NCI-H2029 (cell line): ENCODE measurements at places on chromosomes 7 and 10.

DNA sequence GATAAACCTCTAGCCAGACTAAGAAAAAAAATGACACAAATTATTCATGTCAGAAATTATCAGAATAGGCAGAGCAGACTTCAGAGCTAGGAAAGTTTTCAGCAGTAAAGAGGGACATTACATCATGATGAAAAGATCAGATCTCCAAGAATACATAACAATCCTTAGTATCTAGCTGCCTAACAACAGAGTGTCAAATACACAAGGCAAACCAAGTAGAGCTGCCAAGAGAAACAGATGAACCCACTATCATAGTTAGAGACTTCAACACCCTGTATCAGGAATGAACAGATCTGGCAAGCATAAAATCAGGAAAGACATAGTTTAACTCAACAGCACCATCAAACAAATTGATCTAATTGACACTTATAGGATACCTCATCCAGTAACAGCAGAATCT, 92.3 kb downstream of the NKX6-2 start:
- DNase-seq: no peak

- DNase-seq: no peak
Measured at GRCh38 chr10:101613646-101614045, 25.5 kb downstream of the DPCD start.

DNA sequence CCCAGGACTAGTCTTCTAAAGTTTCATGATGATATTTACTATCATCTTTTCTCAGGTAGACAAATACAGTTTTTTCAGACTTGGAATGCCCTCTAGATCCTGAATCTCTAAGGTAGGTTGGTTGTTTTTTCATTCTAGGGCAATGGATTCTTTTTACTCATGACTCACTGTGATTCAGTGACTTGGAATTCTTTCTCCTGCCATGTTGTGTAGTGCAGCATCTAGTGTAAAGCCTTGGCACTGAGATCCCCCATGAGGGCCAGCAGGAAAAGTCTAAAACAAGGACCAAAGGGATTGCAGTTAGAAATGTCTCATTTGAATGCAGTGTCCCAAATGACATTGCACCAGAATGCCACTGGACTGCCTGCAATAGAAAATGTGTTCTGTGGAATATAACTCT, 430.4 kb downstream of the NEBL start:
- no peak for DNase-seq

DNA sequence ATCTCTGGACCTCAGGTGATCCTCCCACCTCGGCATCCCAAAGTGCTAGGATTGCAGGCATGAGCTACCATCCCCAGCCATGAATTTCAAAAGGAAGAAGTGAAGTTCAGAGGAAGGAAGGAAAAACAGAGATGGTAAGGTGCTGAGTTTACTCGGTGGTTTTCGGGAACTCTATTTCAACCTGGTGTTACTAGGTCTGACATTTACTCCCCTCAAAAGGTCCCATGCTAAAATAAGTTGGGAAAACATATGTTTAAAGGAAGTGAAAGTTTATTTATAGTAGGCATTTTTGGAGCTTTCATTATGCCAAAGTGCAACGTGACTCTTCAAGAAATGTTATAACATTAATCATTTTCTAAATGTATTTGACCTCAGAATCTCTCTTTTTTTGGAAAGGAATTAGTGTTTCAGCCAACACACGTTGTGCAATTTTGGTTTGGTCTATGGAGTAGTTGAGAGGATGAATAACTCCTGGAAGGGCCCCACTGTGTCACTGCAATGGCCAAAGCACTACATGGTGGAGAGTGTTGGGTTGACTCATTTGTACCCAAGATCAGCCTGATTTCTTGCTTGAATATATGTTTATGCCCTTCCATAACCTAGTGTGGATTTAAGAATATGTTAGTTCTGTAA, 114.7 kb upstream of the FAM171A1 start:
- DNase-seq: no peak

GRCh38 chr10:6490614-6491013, 89.5 kb downstream of the PRKCQ start:
- DNase-seq: no peak

DNA sequence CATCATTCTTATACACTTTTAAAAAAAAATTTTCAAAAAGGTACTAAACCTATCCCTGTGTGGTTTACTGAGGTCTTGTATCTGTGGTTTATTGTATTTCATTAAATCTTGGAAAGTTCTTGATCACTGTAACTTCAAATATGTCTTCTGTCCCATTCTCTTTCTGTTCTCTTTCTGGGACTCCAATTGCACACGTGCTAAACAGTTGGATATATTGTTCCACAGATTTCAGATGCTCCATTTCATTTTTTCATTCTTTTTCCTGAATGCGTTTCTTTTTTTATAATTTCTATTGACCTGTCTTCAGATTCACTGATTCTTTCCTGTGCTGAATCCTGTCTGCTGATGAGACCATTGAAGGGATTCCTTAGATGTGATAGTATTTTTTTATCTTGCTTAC, 4.6 kb upstream of the KLF6 start:
- no peak for DNase-seq

GRCh38 chr10:33498391-33498891, 164.0 kb upstream of the NRP1 start:
- DNase-seq: no peak

- DNase-seq: no peak
Measured at GRCh38 chr10:12701696-12702095, 299.8 kb downstream of the CCDC3 start.

- DNase-seq: no peak
Measured at GRCh38 chr7:150959739-150960734, 18.1 kb downstream of the KCNH2 start.

GRCh38 chr10:133060022-133060421, 27.7 kb upstream of the ADGRA1 start:
- no peak for DNase-seq

GRCh38 chr10:110524179-110524858, 26.6 kb downstream of the DUSP5 start:
- DNase-seq: no peak

GRCh38 chr10:78599122-78599853, 469.5 kb upstream of the ZMIZ1 start:
- DNase-seq: no peak

GRCh38 chr7:72709909-72710308, 118.1 kb downstream of the TYW1B start:
- no peak for DNase-seq

DNA sequence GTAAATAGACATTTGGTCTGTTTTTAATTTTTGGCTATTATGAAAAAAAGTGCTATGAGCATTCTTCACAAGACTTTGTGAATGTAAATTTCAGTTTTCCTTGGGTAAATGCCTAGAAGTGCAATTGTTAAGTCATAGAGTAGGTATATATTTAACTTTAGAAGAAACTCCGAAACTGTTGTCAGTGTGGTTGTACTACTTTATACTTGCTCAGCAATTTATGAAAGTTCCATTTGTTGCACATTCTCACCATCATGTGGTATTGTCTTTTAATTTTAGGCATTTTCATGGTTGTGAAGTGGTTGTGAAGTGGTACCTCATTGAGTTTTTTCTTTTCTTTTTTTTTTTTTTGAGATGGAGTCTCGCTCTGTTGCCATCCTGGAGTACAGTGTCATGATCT, 60.0 kb downstream of the TYW1 start:
- DNase-seq: no peak

DNA sequence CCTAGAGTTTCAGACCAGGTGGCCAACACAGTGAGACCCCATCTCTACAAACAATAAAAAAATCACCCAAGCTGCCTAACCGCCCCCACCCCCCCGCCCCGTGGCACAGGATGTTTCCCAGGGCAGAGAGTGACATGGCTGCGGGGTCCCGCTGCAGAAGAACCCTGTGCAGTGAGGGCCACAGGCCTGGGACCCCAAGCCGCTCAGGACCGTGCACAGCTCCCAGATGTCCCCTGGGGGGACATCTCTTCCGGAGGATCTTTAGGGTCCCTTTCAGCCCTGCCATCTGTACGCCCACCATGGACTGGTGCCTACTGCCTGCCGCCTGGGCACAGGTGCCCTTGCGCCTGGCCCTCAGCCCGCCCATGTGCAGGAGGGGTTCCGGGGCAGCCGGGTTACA, 373.6 kb downstream of the DNAJB6 start:
- no peak for DNase-seq

GRCh38 chr7:158080899-158081445, 506.7 kb downstream of the PTPRN2 start:
- no peak for DNase-seq

GRCh38 chr10:46272863-46273415, 13.9 kb upstream of the ANTXRL start:
- DNase-seq: no peak

DNA sequence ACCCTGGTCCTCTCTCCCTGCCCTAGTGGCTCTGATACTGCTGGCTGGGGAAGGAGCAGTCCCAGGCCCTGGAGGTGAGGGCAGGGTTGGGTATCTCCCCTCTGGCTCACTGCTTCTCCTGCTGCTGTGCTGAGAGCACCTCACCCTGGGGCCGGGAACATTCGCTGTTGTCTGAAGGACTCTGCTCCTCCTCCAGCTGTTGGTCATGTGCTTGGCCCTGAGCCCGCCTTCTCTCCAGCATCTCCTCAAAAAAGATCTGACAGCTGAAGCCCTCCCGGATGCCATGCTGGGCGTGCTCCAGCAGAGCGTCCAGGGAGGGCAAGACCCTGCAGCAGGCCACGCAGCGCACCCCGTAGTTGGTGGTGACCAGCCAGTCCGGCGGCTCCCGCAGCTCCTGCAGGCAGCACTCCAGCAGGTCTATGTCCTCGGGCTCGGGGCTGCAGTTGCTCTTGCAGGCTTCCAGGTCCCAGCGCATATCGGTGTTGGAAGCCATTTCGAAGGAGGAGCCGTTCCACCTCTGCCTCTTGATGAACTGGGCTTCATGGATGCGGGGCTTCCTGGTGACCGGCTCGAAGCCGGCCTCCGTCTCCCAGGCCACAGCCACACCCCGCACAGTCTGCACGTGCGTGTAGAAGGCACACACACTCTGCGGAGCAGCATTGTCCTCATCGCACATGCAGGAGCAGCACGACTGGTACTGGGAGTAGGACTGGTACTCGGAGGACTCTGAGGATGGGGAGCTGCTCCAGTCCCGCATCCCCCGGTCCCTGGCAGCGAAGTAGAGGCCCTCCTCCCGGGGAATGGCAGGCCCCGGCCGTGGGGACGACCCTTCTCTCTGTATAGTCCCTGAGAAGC, 2.1 kb downstream of the FAM170B start:
- no peak for DNase-seq

GRCh38 chr7:115844857-115845256, 185.7 kb downstream of the TFEC start:
- DNase-seq: no peak

DNA sequence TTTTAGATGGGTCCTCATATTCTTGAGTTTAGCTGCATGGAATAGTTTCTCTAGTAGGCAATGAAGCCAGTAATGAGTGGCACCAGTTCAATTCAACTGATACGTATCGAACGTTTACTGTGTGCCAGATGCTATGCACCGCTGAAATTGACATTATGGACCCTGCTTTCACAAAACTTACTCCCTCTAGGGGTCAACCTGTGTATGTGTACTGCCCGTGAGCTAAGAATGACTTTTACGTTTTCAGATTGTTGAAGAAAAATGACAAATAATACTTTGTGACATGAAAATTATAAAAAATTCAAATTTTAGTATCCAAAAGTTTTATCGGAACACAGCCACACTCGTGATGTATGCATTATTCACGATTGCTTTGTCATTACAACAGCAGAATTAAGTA, 95.5 kb downstream of the ZMYND11 start:
- no peak for DNase-seq

DNA sequence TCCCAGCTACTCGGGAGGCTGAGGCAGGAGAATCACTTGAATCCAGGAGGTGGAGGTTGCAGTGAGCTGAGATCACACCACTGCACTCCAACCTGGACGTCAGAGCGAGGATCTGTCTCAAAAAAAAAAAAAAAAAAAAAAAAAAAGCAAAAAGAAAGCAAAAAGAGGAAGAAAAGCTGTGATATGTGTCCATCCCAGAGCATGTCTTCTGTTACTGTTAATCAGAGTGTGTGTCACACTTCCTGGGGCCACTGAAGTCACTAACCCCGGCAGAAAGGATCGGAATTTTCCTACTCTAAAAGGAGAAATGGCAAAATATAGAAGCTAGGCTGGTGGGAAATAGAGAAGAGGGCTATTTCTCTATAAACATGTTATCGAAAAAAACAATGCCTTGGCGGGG, 11.9 kb downstream of the PIK3AP1 start:
- DNase-seq: no peak

GRCh38 chr10:117652228-117653169, 110.0 kb downstream of the EMX2 start:
- DNase-seq: no peak

DNA sequence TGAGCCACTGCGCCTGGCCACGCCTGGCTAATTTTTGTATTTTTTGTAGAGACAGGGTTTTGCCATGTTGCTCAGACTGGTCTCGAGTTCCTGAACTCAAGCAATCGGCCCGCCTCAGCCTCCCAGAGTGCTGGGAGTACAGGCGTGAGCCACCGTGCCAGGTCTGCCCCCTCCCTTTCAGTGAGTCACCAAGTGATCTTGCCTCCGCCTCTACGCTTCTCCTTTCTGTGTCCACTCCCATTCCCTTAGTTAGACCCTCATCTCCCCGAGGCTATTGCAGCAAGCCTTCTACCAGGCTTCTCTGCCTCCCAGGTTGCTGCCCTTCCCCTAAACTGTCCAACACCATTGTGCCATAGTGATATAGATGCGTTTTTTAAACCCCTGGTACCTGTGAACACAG, 32.9 kb downstream of the CDC123 start:
- DNase-seq: no peak

DNA sequence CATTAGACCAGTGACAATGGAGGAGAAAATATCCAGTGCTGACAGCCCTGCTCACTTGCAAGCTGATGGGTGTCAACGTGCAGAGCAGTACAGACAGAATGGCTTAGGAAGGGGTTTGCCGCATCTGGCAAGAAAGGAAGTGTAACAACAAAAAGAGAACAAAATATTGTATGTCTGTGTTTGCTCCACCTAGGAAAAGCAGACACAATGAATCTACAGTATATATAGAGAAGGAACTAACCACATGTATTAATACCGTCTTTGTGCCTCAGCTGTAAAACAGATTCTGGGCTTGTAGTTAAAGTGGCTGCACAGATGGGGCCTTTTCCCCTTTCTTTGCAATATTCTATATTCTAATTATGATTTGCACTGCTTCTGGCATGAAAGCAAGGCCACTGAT, 281.1 kb upstream of the MEOX2 start:
- DNase-seq: no peak

GRCh38 chr10:31867646-31868045, 61.0 kb downstream of the ARHGAP12 start:
- DNase-seq: no peak

GRCh38 chr10:125641398-125641797, 41.6 kb downstream of the TEX36 start:
- DNase-seq: no peak

GRCh38 chr10:20953120-20953519, 56.0 kb upstream of the NEBL start:
- DNase-seq: no peak

- DNase-seq: no peak
Measured at GRCh38 chr10:81957976-81958375, 83.0 kb downstream of the NRG3 start.

- DNase-seq: no peak
Measured at GRCh38 chr10:127736915-127737562, at the start of gene FOXI2. Gene FOXI2, plus strand, starts transcription at chr10:127737185. Its CDS starts 89 bp downstream, at chr10:127737274.

GRCh38 chr7:22577470-22578001, 77.5 kb upstream of the STEAP1B start:
- no peak for DNase-seq
